Natural killer cell (primary cell): ENCODE measurements at places on chromosomes 13 and 19. TPM values are rescaled to one million over a fixed set of nuclear protein-coding genes. Genes with fewer than 3 reads are reported as not detected.

DNA sequence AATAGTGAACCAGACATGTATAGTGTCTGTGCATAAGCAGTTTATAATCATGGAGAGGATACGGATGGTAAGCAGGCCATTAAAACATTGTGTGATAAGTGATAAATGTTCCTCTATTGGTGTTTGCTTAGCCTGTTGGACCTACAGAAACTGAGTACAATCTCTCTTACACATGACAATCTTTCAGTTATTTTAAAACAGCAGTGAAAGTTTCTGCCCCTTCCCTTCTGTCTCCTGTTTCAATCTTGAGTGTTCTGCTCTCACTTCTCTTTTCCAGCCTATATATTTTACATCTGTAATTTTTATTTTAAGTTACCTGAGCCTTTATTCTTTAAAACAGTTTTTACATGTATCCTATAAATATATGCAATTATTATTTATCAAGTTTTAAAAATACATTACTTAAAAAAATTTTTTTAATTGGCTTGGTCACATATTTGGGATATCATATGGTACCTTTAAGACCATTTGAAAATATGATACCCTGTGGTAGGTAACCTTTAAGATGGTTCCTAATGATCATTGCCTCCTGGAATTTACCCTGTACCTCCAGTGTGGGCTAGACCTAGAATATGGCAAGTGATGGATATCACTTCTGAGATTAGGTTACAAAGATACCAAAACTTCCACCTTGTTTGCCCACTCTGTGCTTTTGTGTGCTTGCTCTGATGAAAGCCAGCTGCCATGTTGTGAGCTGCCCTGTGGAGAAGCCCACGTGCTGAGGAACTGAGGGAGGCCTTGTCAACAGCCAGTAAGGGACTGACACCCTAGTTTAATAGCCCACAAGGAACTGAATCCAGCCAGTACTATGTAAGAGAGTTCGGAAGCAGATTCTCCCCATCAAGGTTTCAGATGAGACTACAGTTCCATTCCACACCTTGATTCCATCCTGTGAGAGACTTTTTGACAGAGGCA is 99.3 kb downstream of the DHRS12 start:
- DNase-seq = no peak
- H3K4me1 ChIP-seq = no peaks in the 10 kb centered on the region
- H3K36me3 ChIP-seq = peaks cover 2% of the 10 kb centered on the region
- H3K27ac ChIP-seq = no peak overlapping the region
- H3K27me3 ChIP-seq = no peaks in the 10 kb centered on the region

- H3K36me3 ChIP-seq = no peaks in the 10 kb centered on the region
- no peak overlapping the region for H3K4me3 ChIP-seq
- H3K27ac ChIP-seq = no peak overlapping the region
- peak; percentile 40 for DNase-seq
- peaks cover 65% of the 10 kb centered on the region for H3K4me1 ChIP-seq
- H3K27me3 ChIP-seq = peaks cover 54% of the 10 kb centered on the region
These were observed 829 bp downstream of the KCNC3 start for GRCh38 chr19:50328224-50328872.

GRCh38 chr13:108215436-108215835 is at the start of gene LIG4:
Gene LIG4, minus strand, starts transcription at chr13:108215536. Its CDS starts 4,268 bp downstream, at chr13:108211268.
- peak within 1 kb of the TSS; percentile 45 for H3K4me3 ChIP-seq
- peak within 1 kb of the TSS; percentile 55 for H3K27ac ChIP-seq
- H3K4me1 ChIP-seq = peaks cover 21% of the 10 kb centered on the region
- DNase-seq = peak; percentile 98
- H3K27me3 ChIP-seq = no peaks in the 10 kb centered on the region

DNA sequence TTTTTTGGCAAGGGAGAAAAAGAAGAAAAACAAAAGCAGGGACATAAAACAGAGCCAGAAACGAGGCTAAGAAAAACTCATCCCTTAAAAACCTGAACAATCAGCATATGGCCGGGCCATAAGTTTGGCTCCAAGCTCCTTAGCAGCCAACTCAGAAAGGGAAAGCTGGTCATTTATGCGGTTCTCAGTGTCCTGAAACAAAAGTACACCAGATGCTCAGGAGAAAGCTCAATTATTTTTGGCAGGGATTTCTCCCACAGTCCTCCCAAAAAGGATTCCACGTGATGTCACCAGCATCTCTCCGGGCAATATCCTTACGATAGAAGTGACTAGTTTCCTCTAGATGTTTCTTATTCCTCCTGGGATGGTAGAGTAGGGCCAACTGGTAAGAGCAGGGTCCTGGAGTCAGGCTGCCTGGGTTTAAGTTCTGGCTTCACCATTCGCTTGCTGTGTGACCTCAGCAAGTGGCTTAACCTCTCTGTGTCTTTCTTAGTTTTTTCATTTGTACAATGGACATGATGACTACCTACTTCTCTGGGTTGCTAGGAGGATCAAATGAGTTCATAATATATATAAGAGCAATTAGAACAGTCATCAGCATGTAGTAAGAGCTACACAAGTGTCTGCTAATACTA is 34.0 kb downstream of the PIN1 start:
- no peaks in the 10 kb centered on the region for H3K27me3 ChIP-seq
- H3K36me3 ChIP-seq = no peaks in the 10 kb centered on the region
- no peak overlapping the region for H3K4me3 ChIP-seq
- H3K27ac ChIP-seq = no peak overlapping the region
- DNase-seq = no peak
- peaks cover 28% of the 10 kb centered on the region for H3K4me1 ChIP-seq

DNA sequence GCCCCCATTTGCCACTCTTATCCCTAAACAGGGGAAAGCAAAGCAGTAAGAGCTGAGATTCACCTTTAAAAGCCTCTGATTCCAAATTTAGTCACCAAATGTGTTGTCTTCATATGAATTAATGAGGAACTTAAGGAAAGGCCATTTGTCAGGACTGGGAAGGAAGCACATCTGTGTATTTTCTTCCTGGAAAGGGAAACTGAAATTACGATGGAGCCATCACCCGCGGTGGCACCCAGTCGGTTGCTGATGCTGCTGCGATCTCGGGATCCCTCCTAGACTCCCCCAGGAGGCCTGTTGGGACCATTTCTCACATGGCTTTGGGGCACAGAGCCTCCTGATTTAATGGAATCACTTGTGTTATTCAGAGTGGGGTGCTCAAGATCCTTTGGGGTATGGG is 7.4 kb upstream of the IL4I1 start:
- H3K27me3 ChIP-seq = no peaks in the 10 kb centered on the region
- peaks cover 19% of the 10 kb centered on the region for H3K36me3 ChIP-seq

DNA sequence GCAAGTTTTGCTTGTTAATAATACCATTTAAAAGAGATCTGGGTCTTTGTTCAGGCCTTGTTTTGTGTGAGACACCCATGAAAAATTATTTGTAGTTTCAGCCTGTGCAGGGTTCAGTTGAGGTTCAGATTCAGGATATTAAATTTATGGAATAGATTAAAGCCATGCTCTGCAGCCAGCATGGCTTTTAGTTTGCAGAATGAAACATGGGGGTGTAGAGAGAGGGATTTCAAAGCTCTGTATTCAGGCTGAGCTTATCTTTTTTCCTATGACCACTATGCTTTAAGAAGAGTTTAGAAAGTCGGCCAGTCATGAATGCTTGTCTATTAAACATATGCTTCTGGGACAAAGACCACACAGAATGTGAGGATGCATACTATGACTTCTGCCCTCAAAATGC is 73.6 kb downstream of the DCLK1 start:
- no peak for DNase-seq
- H3K4me1 ChIP-seq = no peaks in the 10 kb centered on the region
- H3K36me3 ChIP-seq = no peaks in the 10 kb centered on the region
- no peak overlapping the region for H3K27ac ChIP-seq

DNA sequence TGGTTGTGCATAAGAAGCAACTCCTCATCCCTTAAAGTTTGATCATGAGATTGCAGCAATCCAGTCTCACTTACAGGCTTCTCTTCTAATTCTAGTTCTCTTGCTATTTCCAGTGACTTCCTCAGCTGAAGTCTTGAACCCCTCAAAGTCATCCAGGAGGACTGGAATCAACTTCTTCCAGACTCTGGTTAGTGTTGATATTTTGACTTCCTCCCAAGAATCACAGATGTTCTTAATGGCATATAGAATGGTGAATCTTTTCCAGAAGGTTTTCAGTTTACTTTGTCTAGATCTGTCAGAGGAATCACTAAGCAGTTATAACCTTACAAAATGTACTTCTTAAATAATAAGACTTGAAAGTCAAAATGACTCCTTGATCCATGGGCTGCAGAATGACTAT is 81.3 kb upstream of the UBL3 start:
- no peaks in the 10 kb centered on the region for H3K36me3 ChIP-seq
- H3K4me3 ChIP-seq = no peak overlapping the region
- no peaks in the 10 kb centered on the region for H3K27me3 ChIP-seq
- H3K27ac ChIP-seq = no peak overlapping the region
- H3K4me1 ChIP-seq = peaks cover 20% of the 10 kb centered on the region

DNA sequence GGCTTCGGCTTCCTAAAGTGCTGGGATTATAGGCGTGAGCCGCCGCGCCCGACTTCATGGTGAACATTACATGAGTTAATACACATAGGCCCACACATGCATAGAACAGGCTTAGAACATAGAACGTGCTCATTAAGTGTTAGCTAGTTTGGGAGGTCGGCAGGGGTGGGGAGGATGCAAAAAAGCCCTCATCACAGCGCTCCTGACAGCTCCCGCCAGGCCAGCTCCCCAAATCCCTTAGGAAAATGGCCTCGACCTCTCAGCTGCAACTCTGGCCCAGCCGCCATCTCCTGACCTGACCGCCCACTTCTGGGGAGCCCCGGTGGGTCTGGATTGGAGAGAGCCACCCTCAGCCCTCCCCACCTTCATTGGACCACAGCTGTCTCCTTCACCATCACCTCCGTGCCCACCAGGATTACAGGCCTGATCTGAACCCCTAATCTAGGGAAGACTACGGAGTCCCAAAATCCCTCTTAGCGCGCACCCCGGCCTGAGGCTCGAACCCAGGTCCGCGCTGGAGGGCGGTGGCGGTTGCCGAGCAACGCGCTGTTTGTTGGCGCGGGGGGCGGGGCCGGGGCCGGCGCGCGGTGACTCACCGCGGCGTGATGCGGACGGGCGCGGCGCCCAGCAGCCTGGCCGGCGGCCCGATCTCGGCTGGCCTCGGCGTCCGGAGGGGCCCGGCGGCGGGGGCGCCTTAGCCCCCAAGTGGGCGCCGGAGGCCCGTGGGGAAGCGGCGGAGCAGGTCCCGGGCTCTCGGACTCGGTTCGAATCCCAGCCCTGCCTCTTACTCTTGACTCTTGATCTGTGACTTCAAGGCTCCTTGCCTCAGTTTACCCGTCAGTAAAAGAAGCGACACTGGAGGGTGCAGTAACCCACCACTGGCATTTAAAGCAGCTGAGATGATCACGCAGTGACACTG is 26.7 kb upstream of the NANOS3 start:
- no peaks in the 10 kb centered on the region for H3K27me3 ChIP-seq
- peaks cover 51% of the 10 kb centered on the region for H3K4me1 ChIP-seq
- H3K4me3 ChIP-seq = peak overlapping the region; percentile 15

- H3K4me1 ChIP-seq = peaks cover 13% of the 10 kb centered on the region
- no peaks in the 10 kb centered on the region for H3K27me3 ChIP-seq
- H3K4me3 ChIP-seq = peak overlapping the region; percentile 52
- peak overlapping the region; percentile 46 for H3K27ac ChIP-seq
These were observed 673 bp downstream of the ZNF486 start for GRCh38 chr19:20167651-20168122.

Gene CPB2
- not detected for total RNA-seq

Gene VSTM1
- total RNA-seq = 0.72 TPM

Gene ZNF547
- total RNA-seq = 1.2 TPM

Gene CNN1
- total RNA-seq = not detected

Gene PODNL1
- total RNA-seq = 0.61 TPM

Gene GIPR
- total RNA-seq = 21.5 TPM

Gene ZNF471
- total RNA-seq = 1.0 TPM

Gene ZNF534
- total RNA-seq = 0.18 TPM

Gene KASH5
- 0.73 TPM for total RNA-seq
